NCI-H524 treated with DMSO at 0.1 percent for 48 hours (cell line): ENCODE measurements at places on chromosomes 4 and X.

DNA sequence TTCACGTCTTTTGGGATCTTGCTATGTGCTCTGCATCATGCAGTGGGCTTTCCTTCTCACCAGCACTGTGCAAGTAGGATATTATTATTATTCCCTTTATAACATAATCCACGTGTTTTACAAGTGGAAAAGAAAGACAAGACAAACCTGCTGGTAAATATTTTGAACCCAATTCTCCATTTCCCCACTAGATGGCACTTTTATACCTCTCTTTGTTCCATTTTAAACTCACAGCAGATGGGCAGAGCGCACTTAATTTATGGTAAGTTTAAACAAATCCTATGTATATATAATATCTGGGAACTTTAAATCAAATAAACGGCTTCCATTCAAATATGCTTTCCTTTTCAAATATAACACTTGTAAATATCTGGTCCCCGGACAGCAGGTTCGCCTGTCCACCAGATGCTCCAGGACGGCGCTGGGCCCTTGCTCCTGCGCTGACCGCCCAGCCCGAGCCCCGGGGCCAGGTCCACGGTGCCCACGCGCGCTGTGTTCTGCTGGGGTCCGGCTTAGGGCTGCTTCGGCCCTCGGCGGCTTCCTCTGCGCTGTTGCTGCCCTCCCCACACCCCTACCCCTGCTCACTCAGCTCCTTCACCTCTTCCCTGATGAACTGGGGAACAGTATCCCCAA, 31.1 kb downstream of the F11 start:
- DNase-seq = no peak

GRCh38 chr4:47209833-47210232, 178.5 kb downstream of the GABRB1 start:
- no peak for DNase-seq

GRCh38 chr4:155975511-155975910, 21.8 kb upstream of the CTSO start:
- no peak for DNase-seq

DNA sequence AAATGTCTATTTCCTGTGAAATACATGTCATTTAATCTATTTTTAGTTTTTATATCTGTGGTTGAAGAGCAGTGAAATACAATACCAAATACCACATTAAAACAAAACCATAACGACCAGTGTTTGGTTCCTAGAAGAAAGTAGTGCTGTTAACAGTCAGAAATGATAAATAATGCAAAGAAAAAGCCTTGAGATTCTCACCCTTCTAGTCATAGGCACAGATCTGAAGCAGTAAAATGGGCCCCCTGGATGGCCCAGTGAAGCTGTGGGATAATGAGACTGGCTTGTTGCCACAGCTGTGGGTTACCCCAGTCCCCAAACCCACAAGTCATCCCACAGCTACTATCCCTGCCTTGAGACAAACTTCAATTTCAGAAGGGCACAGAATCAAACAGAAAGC, 137.3 kb upstream of the RPL34 start:
- DNase-seq = no peak

GRCh38 chr4:164136180-164136616, 617.7 kb upstream of the SMIM31 start:
- DNase-seq = no peak

GRCh38 chr4:108900018-108900580, 137.2 kb upstream of the ETNPPL start:
- no peak for DNase-seq

GRCh38 chrX:40867352-40867751, 132.0 kb upstream of the MED14 start:
- DNase-seq = no peak

- no peak for DNase-seq
Observed at GRCh38 chr4:100117750-100118149, 72.5 kb downstream of the DDIT4L start.

DNA sequence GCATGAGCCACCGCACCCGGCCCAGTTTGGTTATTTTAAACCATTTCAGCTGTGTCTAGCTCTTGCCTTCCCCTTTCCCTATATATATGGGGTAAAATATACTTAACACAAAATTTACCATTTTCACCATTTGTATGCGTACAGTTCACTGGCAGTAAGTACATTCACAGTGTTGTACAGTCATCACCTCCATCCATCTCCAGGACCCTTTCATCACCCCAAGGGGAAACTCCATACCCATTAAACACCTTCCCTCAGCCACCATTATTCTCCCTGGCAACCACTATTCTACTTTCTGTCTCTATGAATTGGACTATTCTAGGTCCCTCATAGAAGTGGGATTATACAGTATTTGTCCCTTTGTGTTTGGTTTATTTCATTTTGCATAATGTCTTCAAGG, 106.4 kb downstream of the TMEM131L start:
- no peak for DNase-seq

DNA sequence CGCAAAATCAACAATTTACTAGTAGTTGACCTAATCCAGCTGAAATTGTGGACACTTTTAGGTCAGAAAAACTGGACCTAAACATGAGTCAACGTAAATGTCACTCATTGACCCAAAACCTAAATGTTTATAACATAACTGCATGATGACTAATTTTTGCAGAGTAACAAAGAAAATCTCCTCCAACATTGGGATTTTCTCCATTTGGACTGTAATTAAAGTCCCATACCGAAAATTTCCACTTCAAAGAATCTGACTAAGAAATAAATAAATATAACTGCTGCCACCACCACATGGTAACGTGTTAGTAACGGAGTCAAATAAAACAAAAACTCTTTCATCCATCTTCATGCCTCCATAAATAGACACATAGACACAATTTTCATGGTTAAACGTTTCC, 1.9 kb downstream of the ADGRA3 start:
- DNase-seq = no peak

DNA sequence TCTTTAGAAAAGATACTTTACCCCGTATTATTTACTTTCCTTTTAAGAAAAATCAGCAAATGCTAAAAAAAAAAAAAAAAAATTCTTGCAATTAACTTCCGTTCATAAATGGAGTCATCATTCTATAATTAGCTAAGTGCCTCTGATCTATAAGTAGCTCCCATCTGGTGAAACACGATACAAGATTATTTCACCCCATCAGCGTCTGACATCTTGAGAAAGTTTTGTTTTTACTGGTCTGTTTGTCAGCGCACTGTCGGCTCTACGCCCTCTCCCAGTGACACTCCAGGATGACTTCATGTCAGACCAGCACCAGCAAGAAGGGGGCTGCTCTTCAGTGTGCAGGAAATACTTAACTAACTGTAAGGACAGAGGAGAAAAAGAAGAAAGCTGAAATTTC, 108.3 kb downstream of the AFAP1 start:
- DNase-seq = peak; percentile 80

GRCh38 chr4:141009129-141009528, 124.1 kb downstream of the RNF150 start:
- DNase-seq = no peak

GRCh38 chrX:77975755-77976154, 6.3 kb upstream of the PGAM4 start:
- no peak for DNase-seq

DNA sequence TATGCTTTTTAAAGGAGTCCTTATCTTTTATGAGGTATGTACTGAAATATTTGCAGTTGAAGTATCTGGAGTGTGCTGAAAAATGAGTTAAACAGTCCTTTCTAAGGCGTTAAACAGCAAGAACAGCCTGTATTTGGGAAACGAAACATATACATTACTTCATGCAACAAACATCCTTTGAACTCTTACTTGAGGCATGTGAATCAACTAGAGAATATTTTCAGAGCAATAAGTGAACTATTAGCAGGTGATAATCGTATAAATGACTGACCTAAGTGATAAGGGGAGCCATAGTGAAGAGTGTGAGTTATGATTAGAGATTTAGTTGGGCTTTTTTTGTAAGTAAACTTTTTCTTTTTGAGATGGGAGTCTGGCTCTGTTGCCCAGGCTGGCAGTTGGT, 45.9 kb upstream of the RHOH start:
- no peak for DNase-seq

DNA sequence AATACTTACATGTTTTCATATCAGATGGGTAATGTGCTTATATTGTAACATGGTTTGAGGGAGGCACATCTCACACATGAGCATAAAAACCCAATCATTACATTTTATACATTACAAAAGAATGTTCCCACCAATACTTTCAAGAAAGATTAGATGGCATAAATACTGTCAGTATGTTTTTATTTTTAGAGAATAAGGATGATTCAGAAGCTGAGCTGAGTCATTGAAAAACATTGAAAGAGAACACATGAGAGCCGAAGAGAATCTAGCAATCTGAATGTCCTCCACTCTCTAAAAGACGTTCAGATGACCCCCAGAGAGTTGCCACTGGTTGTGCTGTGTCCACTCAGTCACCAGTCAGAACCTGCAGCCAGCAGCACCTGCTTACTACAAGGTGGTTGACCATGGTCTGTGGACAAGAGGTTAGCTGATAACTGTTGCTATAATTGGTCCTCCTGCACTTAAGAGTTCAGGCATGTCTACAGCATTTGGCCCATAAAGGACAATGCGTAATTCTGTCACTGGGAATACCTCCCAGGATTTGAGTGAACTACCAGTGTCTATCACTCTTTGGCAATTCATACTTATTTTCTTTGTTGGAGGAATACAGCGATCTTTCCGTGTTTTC, 382.2 kb upstream of the IGFBP7 start:
- no peak for DNase-seq

DNA sequence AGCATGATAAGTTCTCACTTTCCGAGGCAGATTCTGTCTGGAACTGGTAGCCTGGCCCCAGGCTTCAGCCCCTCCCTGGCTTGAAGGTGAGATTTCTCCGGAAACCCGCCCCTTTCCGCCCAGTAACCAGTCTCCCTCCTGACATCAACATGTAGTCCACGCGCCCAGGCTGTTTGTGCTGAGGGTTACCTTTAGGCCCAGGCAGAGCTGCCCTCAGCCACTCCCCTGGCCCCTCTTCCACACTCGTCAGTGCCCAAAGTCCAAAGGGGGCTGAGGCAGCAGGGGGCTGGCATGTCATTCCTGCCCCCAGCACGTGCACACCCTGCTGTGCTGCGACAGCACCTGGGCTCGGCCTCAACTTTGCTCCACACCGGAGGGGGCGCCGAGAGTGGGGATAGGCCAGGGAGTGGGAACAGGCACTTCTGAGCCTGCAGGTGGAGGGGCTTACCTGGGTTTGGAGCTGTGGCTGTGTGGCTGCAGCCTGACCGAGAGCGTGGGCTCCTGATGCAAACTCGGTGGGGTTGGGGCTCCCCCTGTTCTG, 69.5 kb upstream of the ANK2 start:
- no peak for DNase-seq

DNA sequence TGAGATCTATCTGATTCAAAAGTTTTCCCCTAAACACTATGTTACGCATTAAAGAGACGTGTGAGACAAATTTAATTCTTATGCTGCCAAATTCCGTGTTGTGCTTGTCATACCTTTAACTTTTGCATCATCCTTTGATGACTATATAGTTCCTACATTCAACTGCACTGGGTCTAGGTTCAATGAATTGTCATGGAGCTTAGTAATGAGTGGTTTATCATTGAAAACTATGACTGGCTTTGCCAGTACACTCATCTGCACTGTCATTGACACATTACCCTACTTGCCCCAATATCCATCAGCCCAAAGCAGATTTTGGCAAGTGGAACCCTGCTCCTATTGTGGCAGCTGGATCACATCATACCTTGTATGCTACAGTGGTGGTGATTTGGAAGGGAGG, 882.9 kb upstream of the SLIT2 start:
- DNase-seq = no peak

GRCh38 chrX:40845331-40845911, 110.1 kb upstream of the MED14 start:
- DNase-seq = no peak

DNA sequence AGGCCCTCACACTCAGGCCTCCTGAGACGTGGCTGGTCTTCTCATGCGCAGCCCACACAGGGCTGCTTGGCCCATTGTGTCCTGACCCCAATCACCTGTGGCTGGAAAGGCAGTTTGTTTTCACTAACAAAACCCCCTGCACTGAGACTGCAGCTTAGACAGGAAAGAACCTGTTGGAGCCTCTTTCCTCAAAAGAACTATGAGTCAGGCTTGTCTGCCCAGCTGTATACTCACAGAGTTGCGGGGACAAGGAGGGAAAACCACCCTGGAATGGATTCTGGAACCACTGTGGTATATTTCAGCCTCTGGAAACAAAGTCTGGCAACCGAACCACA, 5.2 kb upstream of the TMEM156 start:
- no peak for DNase-seq
